T-helper 2 cell (primary cell): ENCODE measurements at places on chromosomes 3 and 15.

GRCh38 chr3:187085933-187086332, 53.4 kb downstream of the RPL39L start:
- DNase-seq, result no peak

- DNase-seq, result no peak
Observed at GRCh38 chr15:42094512-42094963, at the start of gene PLA2G4D. Gene PLA2G4D, minus strand, starts transcription at chr15:42094562. Its CDS starts 103 bp downstream, at chr15:42094459.

DNA sequence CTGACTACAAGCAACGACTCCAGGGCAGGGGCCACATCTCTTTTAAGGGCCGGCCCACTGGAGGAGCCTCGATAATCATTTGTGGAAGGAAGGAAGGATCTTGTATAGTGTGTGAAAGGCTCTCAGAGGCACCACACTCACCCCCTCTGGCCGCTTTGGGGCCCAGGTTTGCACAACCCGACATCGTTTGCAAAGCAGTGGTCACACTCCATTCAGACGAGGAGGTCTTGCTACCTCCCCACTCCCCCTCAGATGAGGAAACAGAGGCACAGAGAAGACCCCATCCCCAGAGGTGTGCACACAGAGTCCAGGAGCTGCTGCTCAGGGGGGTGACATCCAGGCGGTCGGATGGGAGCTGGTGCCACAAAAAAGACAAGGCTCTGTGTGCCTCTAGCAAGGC, 29.6 kb downstream of the IQSEC1 start:
- DNase-seq, result no peak

DNA sequence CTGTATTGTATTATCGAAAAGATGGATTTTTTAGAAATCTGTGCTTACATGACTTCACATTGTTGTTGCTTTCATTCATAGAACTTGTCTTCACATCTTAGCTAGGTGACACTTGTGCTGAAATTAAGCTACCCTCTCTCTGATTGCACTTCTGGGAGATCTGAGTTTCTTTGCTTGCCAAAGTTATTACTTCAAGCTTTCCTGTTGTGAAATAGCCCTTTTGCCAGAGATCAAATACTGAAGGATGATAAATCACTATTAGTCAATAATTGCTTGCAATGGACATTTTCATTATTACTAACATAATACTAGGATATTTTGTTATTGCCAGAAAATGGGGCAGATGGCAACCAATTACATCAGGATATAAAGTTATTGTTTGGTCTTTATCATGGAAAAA, 34.7 kb downstream of the PIK3CA start:
- no peak for DNase-seq

DNA sequence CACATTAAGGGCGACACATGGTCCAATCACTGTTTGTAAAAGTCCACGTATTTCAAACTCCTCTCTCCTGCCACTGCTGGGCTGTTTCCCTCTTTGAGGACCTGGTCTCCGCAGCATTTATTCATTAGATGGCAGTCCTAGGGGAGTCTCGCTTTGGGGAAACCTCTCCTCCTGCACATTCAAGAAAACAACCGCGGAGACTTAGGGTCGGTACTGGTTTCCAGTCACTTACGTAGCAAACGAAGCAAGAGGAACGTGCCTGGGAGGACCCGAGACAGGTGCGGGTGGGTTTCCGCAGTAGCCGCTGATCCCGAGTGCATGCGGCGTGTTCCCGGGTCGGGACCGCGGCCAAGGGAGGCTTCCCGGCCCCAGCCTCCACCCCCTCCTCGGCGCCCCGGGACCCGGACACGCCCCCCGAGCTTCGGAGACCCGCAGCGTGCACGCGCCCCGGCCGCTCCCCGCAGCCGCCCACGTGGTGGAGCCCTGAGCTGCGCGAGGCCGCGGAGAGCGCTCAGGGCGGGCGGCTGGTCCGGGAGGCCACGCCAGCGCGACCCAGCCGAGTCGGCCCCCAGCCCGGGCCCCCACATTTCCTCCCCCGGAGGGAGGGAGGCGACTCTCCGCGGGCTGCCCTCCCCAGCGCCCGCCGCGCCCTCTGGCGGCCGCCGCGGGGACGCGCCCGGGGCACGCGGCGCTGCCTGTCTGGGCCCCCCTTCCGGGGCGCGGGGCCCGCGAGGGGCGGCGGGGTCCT, 1.1 kb upstream of the IGF1R start:
- DNase-seq, result peak; percentile 29

DNA sequence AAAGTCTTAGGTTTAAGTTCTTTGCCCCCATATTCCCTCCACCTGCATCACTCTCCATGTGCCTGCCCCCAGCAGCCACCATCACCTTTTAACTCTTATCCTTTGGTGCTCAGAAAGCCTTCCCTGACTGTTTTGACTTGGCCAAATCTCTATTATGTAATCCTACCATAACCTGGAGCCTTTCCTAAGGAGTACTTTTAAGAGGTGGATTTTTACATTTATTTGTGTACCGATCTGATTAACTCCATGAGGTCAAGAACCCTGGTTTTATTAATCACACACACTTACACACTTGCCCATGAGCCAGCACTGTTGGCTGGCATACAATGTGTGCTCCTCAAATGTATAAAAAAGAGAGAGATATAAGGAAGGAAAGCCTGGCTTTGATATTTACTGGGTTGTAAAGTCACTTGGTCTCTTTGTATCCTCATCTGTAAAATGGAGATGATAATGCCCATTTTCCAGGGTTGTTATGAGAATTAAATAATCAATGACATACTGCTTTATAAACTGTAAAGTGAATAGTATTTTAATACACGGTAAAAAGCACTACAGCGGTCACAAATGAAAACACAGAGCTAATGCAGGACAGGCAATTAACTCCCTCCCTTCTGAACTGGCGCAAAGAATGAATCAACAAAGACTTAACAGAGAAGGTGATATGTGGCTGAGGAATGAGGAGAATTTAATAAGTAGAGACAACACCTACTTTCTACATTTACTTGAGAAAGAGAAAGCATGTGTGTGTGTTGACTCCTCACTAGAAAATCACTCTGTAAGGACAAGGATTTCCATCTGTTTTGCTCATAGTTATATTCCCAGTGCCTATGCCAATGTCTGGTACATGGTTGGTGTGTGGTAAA, 45.4 kb downstream of the ATP13A4 start:
- DNase-seq, result no peak

GRCh38 chr3:127992127-127992526, 60.1 kb upstream of the SEC61A1 start:
- DNase-seq, result no peak

- DNase-seq, result no peak
Observed at GRCh38 chr3:103992469-103992868, 1374.2 kb upstream of the ALCAM start.

DNA sequence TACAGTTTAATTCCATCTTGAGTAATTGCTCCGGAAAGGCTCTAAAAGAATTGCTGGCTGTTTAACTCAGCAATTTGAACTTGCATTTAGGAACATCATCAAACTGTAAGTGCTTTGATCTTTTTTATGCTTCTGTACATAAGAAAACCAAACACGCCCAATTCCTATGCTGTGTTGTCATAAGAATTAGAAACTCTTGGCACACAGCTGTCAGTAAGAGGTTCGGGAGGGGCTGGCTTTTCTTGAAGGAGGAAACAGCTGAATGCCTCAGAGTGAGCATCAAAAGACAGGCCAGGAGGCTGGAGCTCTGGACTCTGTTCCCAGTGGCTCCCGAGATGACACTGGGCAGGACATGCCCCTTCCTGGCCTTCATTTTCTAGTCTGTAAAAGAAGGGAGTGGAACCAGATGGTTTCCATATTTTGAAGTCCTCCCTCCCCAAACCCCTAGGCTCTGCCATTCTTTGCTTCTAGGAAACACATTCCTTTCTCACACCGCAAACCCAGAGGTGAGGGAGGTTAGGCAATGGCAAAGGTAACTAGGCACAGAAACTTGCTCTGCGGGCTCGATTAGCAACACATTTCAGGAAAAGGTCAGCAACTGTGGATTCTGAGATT, 73.7 kb upstream of the DLG1 start:
- no peak for DNase-seq

DNA sequence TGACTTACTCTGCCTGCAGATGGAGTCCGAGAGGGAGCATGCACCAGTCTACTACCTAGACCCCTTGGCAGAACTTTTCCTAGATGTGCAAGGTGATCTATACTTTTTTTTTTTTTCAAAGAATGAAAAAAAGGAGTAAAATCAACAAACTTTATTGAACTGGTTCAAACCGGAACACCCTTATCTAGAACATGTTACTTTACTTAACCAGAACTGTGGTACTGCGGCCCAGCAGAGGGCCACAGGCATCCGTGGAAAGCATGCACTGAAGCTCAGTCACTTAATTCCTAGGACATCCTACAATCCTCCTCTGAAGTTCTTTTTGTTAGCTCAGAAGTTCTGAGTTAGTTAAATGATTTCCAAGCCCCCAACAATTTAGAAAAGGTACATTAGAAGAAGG, 21.6 kb downstream of the CHAC1 start:
- DNase-seq, result no peak
